AML-193 (cell line): ENCODE measurements at places on chromosomes 13 and 19.

GRCh38 chr13:22506096-22506691 lies 674.6 kb upstream of the SGCG start:
- no peak for DNase-seq

GRCh38 chr19:53520163-53520546 lies 17.8 kb upstream of the ZNF331 start:
- DNase-seq, result no peak

DNA sequence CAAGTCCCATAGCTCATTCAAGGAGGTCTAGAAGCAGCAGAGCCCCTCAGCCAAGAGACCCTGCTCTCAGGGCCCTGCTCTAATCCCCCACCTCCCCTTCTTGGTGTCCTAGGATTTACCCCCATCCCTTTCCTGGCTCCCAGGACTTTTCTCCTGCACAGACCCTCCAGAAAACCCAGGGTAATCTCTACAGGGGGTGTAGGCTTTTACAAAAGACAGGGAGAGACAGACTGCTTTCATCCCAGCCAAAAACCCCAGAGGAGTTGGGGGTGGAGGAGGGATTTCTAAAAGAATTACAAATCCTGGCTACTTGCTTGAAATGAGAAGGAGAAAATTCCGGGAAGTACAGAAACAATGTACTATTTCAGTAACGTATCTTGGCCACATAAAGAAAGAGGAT lies 133.3 kb downstream of the TNFSF13B start:
- no peak for DNase-seq

DNA sequence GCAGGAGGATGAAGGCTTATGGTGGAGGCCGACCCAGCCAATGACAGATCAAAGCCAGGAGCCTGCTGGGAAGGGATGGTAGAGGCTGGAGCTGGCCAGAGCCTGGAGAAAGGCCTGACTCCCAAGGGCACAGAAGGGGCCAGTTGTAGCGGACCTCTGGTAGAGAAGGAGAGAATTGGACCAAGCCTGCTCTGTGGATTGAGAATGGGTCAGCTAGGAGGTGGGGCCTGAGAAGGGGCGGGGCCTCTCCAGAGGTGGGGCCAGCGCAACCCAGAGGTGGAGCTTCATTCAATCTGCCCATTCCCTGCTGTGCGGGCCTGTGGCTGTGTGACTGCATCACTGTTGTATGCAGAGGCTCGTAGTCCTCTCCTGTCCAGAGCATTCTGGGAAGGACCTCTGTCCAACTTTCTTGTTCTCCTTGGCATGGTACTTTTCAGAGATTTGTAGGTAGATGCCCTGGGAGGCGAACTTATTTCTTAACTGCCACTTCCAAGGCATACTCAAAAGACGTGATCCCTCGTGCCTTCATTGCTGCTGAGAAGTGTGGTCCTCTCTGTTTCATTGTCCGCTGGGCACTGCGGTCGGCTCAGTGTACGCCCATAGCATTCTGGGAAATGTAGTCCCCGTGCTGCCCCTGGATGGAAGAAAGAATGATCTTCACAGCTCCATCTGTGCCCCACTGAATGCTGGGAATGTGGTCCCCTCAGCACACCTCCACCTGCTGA lies 6.7 kb downstream of the GRIN2D start:
- DNase-seq, result no peak
